ENCODE measurements at places on chromosomes 2 and 18.

DNA sequence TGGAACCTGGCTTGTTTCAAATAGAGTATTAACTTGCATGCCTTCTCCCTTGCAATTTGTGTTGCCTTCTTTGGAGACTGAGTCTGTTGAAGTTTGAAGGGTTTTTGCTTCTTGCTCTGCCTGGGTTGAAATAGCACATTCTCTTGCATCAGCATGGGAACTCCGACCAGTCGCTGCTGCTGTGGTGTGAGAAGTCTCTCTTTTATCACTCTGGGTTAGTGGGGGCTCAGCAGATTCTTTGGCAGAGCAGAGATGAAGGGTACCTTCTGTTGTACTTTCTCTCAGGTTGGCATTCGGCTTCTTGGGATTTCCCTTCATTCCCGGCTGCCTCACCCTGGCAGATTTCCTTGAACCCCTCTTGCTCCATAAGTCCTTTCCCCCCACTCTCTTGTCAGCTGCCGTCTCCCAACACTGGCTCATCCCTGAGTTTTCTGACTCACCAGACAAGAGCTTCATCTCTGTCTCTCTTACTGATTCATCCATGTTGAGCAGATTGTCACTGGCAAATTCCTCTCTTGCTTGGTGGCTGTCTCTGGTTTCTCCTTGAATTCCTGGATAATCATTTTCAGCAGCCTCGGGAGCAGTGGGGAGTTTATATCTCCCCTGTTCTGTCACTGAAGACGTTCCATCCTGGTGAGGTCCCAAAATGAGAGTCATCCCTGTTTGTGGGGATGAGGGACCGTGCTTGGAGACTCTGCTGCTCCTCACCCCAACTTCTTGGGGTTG, 49.9 kb downstream of the ALPK2 start:
- DNase-seq, result no peak

GRCh38 chr2:178194600-178195389, 483 bp downstream of the OSBPL6 start:
- peak; percentile 59 for DNase-seq

DNA sequence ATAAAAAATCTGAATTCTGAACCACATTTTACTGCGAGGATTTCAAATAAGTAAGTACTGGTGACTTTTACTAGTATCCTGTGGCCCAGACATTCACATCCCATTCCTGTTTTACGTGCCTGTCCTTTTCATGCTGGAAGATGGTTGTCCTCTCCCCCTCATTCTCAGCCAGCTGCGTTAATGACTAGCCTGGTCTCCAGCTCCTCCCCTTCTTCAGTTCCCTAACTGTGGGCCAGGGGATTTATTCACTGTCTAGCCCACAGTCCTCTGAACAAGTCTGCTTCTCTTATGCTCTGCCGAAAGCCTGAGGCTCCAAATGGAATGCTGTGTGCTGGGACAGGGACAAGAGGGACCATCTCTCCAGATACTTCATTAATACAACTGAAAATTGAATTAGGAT, 373.9 kb downstream of the PTPRM start:
- no peak for DNase-seq

DNA sequence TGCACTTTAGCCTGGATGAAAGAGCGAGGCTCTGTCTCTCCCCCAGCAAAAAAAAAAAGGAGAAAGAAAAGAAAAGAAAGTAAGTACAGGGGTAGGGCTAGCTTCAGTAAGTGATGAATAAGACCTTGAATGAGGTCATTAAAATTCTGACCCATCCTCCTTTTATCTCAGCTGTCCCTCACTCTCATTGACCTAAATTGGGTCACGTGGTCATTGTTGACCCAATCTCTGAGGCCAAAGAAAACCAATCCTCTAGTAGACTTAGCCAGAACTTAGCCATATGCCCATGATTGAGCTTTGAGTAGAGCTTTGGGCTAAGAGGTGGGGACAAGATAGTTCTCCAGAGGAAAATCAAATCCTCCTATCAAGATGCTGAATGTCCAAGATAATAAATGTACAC, 149.3 kb downstream of the PDE11A start:
- DNase-seq, result no peak

- DNase-seq, result no peak
Measured at GRCh38 chr18:50560681-50561629, 1.1 kb downstream of the MAPK4 start.

DNA sequence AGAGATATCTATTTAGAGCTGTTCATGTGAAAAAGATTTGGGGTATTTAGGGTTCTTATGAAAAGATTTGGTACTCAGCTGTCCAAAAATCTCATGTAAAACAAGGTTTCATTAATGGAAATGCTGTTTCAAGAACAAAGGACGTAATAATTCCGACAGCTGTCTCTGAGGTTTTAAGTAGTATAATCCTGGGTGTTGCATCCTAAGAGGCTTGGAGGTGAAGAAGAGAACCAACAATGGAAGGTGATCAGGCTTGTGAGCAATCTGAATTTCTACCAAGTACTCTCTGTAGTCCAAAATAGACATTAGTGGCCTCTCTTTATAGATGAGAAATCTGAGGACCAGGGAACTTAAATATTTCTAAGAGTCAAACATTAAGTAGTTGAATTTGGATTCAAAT, 205.1 kb downstream of the BABAM2 start:
- DNase-seq, result no peak

DNA sequence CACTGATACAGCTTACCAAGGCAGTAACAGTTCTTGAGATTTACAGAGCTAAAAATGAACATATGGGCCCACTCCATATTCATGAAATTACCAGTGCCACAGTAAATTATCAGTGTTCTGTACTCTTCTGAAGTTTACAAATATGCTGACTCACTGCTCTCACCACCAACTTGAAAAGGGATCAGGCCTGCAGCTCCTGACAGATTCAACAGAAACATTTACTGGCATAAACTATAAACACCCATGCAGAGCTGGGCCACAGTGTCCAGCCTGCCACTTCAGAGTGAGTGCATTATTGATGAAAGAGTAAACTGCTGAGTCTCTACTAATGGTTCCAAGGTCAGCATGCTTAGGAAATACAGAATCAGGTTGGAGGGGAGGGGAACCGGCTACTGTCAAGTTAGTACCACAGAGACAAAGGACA, 83.1 kb downstream of the FARSB start:
- DNase-seq, result no peak

DNA sequence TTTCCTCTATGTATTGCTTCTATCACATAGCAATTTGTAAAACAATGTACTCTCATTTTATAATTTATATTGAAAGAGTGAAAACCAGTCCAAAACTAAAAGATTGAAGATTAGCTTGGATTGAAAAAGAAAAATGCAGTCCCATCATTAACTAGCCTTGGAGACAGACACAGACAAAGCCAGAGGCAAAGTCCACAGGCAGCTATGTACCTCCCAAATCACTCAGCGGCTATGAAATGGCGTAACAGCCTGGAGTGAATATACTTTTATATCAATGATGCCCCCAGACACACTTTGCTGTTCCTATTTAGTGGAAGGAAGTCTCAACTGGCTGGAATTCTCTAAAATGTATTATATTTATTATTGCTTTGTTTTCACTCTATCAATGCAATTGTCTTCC, 33.6 kb upstream of the DOK6 start:
- DNase-seq, result no peak

- DNase-seq, result no peak
Measured at GRCh38 chr2:85974390-85974789, 85.6 kb upstream of the ST3GAL5 start.

DNA sequence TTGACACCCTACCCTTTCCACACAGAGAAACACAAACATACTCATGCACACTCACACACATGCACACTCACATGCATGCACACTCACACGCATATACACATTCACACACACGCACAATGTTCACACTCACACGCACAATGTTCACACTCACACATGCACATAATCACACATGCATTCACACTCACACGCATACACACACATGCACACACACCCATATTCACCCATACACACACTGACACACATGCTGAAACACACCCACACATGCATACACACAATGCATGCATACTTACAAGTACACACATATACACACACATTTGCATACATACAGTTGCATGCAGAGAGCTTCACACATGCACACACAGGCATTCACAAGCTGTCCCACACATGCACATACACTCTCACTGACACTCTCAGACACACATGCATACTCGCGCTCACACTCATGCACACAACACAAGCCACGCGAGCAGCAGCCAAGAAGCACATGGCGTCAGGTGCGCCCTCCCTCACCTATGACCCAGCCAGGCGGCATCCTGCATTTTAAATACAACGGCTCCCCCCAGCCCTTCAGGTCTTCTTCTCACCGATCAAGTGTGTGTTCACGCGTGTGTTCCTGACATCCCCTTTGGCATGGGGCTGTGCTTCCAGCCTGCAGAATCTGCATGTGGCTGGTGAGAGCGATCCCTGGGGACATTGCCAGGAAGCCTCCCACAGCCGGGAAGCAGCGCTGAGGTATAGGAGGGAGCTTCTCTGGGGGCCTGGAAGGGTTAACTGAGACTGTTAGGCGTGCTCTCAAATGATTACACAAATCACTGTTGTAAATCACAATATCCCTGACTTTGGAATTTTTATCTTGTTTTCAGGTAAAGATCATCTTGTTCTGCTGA, 195.1 kb downstream of the RTP5 start:
- no peak for DNase-seq

DNA sequence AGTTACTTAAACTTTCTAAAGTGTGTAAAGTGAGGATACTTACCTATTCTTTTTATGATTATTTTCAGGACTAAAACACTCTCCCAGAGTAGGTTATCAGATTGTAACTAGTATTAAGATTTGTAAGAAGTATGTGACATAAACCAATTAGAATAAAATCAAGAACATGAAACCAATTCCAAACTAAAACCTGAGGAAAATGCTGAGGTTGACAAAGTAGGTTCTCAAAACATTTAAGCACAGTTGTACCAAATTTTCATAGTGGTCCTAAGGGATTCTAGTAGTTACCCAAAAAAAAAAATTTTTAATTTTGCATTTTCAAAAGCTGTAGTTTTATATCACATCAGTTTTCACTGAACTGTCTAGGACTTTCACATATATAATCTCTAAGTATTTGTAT, 157.3 kb downstream of the MEMO1 start:
- no peak for DNase-seq

- peak; percentile 62 for DNase-seq
Measured at GRCh38 chr2:215514516-215514915, 78.6 kb upstream of the FN1 start.

- no peak for DNase-seq
Measured at GRCh38 chr2:185335879-185336278, 402.7 kb upstream of the FSIP2 start.

GRCh38 chr18:73826098-73826497, 321.5 kb downstream of the FBXO15 start:
- DNase-seq, result no peak

DNA sequence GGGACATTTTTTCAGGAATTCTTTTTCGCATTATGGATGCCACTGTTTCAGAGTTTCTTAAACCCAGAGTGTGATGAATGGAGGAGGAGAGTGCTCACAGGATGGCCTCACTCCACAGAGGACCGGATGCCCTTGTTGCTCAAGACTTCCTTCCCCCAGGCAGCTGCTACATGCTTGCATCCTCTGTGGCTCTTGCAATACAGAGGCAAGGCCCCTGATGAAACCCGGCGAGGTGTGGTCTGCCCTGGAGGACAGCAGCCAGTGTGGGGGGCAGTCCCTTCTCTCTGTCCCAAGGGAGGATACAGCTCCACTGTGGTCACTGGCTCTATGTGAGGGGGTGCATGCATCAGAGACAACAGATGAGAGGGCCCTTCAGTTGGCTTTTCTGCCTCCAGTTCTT, 109.6 kb downstream of the SH3RF3 start:
- DNase-seq, result peak; percentile 84

GRCh38 chr2:42135381-42136312, 33.5 kb upstream of the EML4 start:
- no peak for DNase-seq
